ENCODE measurements at places on chromosomes 3 and 15.

DNA sequence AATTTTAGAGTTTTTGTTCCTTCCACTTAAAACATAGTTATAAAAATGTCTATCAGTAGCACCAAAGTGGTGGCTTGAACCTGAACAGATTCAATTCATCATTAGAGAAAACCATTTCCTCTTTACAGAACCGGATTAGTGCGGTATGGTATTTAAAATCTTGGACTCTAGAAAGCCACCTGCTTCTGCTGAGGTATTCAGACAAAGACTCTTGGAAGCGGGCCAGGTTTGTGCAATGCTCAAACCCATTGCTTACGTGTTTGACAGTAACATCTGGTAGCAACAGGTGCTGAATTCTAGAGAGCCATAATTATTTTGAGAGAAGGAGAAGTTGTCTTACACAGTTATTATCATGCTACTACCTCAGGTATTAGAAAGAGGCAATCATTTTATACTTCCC is 290.5 kb downstream of the NAALADL2 start:
- no peak for DNase-seq

DNA sequence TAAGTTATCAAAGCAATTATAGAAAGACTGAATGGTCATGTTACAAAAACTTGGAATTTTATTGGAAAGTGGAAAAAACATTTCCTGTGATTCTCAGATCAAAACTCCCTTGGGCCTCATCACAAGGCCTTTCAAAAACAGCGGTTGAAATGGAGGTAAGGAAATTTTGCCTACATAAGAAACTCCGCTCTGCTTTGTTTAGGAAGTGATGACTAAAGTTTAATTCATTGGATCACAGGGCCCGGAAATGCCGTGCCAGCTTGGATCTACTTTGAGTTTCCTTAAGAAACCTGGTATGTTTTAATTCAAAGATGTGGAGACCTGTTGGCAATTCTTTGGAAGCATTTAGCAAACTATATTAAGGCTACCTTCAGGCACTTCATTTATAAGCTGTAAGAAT is 143.9 kb upstream of the MME start:
- DNase-seq, result no peak

GRCh38 chr3:58861551-58861950 is 188.3 kb downstream of the CFAP20DC start:
- no peak for DNase-seq

- DNase-seq, result no peak
Observed at GRCh38 chr15:80580106-80580505, 115.0 kb upstream of the ABHD17C start.

All from natural killer cell (primary cell).